Right renal pelvis (tissue), 4 donors: ENCODE measurements at places on chromosomes 13 and 19. TPM values are rescaled to one million over a fixed set of nuclear protein-coding genes. Genes with fewer than 3 reads are reported as not detected.

CYP2A6 gene
- polyA plus RNA-seq, result not detected

NR2C2AP gene
- 15.1 TPM for polyA plus RNA-seq

C1QTNF9 gene
- 0.59 TPM for polyA plus RNA-seq

ZNF180 gene
- polyA plus RNA-seq, result 17.5 TPM

ADM5 gene
- polyA plus RNA-seq, result 1.4 TPM

ELSPBP1 gene
- polyA plus RNA-seq, result not detected

NLRP7 gene
- polyA plus RNA-seq, result not detected

TINCR gene
- 0.26 TPM for polyA plus RNA-seq

ATF5 gene
- 26.9 TPM for polyA plus RNA-seq

ZNF562 gene
- polyA plus RNA-seq, result 20.4 TPM

MAST1 gene
- 1.2 TPM for polyA plus RNA-seq

OVOL3 gene
- 0.16 TPM for polyA plus RNA-seq

MCEMP1 gene
- 0.11 TPM for polyA plus RNA-seq

IGFL2 gene
- 0.05 TPM for polyA plus RNA-seq

APBA3 gene
- 21.6 TPM for polyA plus RNA-seq

PGLYRP1 gene
- 0.24 TPM for polyA plus RNA-seq

PSG7 gene
- polyA plus RNA-seq, result not detected

ENOX1 gene
- 8.8 TPM for polyA plus RNA-seq

FOXA3 gene
- 0.43 TPM for polyA plus RNA-seq

COG6 gene
- polyA plus RNA-seq, result 42.8 TPM

CLDND2 gene
- 1.7 TPM for polyA plus RNA-seq

NKPD1 gene
- 0.12 TPM for polyA plus RNA-seq

ZNF569 gene
- polyA plus RNA-seq, result 12.8 TPM

SGCG gene
- 5.2 TPM for polyA plus RNA-seq

ZNF530 gene
- polyA plus RNA-seq, result 4.3 TPM

CEACAM7 gene
- not detected for polyA plus RNA-seq

CBLC gene
- polyA plus RNA-seq, result 7.4 TPM

ZNF675 gene
- polyA plus RNA-seq, result 20.6 TPM

CGB1 gene
- polyA plus RNA-seq, result not detected

GJA3 gene
- 14.8 TPM for polyA plus RNA-seq

KCNJ14 gene
- polyA plus RNA-seq, result 0.68 TPM

ZNF829 gene
- polyA plus RNA-seq, result 7.3 TPM

KIR3DL1 gene
- polyA plus RNA-seq, result not detected

ZNF536 gene
- 4.1 TPM for polyA plus RNA-seq

DHX34 gene
- polyA plus RNA-seq, result 13.0 TPM

RINL gene
- 9.2 TPM for polyA plus RNA-seq

ZNF493 gene
- polyA plus RNA-seq, result 17.7 TPM

GJB2 gene
- polyA plus RNA-seq, result 5.1 TPM

RAB11B gene
- polyA plus RNA-seq, result 128 TPM

FBXO27 gene
- polyA plus RNA-seq, result 6.0 TPM

S1PR2 gene
- 11.1 TPM for polyA plus RNA-seq

TEKTIP1 gene
- 3.4 TPM for polyA plus RNA-seq

GSX1 gene
- not detected for polyA plus RNA-seq

BAX gene
- 73.4 TPM for polyA plus RNA-seq

CABP5 gene
- polyA plus RNA-seq, result not detected

F7 gene
- 4.7 TPM for polyA plus RNA-seq

PINLYP gene
- 18.7 TPM for polyA plus RNA-seq

NLRP4 gene
- not detected for polyA plus RNA-seq

CDK8 gene
- polyA plus RNA-seq, result 26.1 TPM

RPL21 gene
- 710 TPM for polyA plus RNA-seq

FAM124A gene
- polyA plus RNA-seq, result 4.2 TPM

PNPLA6 gene
- polyA plus RNA-seq, result 45.1 TPM

ZNF613 gene
- polyA plus RNA-seq, result 10.9 TPM

IER2 gene
- polyA plus RNA-seq, result 98.0 TPM
